Effector memory CD8-positive, alpha-beta T cell (primary cell): ENCODE measurements at places on chromosomes 1 and 21.

- no peak for DNase-seq
Measured at GRCh38 chr1:19112891-19113696, 97.0 kb downstream of the UBR4 start.

DNA sequence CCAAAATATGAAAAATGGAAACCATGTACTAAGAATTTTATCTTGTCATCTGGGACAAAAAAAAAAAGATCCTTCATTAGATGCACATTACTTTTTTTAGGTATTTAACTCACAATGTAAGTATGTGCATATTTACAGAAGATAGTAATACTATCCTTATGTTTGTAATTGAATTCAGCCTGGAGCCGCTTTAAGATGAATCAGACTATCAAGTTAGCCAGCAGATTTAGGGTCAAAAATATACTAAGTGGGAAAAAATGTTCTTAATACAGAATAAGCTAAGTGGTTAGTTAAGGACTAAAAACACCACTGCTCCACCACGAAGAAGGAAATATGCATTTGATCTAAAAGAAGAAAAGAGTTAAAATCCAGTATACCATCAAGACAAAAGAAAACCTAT lies 49.1 kb downstream of the DSCAM start:
- DNase-seq = no peak

- no peak for DNase-seq
Measured at GRCh38 chr21:34894401-34894800, 154.7 kb downstream of the RUNX1 start.

- no peak for DNase-seq
Measured at GRCh38 chr21:23111070-23111600, 2112.9 kb downstream of the NCAM2 start.

- DNase-seq = no peak
Measured at GRCh38 chr1:43760745-43761317, 53.5 kb downstream of the ST3GAL3 start.

DNA sequence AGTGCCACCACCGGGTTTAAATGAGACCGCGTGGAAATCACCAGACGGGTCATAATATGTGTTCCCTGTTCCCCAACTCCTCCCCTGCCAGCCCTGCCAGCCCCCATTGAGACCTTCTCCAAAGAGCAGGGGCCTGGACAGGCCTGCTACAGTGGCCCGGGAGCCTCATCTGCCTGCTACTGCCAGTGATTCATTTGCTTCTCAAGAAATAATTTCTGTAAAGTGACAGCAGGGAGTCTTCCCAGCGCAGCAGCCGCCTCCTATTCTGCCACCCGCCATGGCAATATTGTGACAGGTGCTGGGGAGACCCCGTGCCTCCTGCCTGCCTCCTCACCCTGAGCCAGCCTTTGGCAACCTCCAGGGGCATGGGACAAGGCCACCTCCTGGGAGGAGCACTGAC lies 8.9 kb downstream of the IFFO2 start:
- DNase-seq = no peak
